Esophagus squamous epithelium (tissue), 5 donors: ENCODE measurements at places on chromosomes 5 and 9.

- DNase-seq, result no peak
Observed at GRCh38 chr5:154949781-154950180, 8.9 kb downstream of the MRPL22 start.

DNA sequence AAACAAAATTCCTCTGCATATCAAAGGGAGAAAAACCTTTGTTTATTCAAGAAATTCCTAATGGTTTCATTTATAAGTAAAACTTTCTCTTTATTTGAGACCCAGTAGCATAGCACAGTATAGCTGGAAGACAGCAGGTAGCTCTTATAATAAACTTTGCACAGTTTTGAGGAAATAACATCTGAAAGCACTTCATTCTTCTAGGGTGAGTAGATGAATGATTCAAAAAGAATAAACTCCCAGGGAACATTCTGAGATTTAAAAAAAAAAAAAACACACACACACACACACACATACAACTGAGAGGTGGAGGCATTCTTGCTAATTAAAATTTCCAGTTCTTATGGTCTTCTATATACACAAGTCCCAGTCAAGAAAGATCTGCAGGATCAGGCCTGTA is 197.3 kb downstream of the BNC2 start:
- DNase-seq, result no peak

DNA sequence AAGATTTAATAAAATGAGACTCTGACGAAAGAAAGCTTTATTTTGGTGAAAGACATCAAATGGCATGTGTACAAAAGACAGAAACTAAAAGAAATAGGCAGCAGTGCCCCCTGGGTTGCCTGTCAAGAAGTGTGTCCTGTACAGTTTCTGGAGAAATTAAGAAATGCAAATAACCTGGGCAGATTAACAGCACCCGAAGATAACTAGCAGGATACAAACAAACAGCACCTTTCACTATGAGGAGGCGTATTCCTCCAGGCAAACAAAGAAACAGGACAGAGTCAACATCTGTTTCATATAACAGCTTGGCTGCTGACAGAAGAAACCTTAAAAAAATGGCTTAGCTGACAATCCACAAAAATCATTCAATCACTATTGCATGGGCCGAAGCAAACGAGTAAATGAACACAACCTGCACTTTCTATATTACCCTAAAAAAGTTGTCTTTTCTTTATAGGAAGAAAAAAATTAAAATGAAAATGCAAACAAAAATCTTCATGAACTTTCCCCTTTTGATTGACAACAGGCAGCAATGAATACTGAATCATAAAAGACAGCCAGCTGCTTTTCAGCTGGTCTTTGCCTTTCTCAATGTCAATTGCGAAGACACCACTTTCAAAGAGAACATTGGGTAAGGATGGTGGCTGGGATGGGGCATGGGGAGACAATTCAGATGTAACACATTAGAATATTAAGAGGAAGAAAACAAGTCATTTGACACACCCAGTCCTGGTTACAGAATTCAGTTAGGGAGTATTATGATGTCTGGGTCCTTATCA is 162.1 kb downstream of the ARL15 start:
- DNase-seq, result no peak

GRCh38 chr9:89400403-89401116 is 82.3 kb downstream of the SECISBP2 start:
- no peak for DNase-seq

DNA sequence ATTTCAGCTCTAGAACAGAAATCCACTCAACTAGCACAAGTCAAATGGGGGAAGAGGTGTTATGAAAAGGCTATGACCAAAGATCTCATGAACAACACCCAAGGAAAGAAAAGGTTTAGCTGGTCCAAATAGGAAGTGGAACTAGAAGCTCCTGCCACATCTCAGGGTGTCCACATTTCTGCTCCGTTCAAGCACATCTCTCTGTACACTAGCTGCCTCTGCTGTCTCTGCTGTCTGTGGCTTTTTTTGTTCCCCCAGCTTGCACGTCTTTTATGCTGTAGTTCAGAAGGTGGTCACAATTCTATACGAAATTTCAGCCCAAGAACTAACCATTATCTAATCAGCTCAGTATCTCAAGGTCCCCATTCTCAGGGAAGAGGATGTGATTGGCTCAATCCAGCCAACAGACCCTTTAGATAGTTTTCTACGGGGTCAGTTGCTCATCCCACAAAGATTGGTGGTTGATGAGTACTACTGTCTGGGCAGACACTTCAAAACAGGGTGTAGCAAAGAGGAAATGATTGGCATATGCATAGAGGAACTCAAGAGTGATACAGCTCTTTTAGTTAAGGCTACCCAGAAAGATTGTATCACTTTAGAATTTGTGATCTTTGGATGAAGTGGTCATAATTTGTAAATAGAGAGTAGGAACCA is 44.0 kb downstream of the FANCC start:
- DNase-seq, result no peak

DNA sequence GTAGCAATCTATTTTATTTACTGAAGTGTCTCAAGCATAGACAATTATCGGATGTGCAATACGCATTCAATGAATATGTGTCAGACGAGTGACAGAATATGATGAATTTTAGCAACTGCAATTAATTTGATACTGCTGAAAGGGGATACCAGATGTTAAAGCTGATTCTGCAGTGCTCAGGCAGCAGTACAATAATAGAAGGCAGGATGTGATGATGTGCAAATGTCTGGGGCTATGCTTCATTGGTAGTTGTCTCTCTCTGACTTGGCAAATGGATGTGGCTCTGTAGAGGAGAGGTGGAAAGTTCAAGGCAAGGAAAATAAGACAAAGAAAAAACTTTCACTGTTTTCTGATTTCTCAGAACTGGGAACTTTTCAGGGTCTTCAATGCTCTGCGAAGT is 721.2 kb downstream of the CDH18 start:
- DNase-seq, result no peak

DNA sequence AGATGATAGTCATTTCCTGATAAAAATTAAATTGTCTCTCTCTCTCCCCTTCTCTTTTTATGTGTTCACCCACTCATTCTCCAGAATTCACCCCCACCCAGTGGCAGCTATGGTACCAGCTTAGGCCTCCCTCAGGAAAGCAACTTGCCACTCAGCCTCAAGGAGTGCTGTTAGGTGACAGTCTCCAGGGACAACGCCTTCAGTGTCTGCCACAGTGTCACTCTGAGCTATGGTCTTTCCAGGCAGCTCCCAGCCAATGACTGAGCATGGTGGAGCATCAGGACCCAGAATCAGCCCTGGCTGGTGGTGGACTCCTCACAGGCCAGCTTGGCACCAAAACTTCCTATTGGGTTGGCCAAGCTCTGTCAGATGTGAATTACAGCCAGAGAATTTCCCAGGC is 140.9 kb upstream of the PIK3R1 start:
- no peak for DNase-seq

DNA sequence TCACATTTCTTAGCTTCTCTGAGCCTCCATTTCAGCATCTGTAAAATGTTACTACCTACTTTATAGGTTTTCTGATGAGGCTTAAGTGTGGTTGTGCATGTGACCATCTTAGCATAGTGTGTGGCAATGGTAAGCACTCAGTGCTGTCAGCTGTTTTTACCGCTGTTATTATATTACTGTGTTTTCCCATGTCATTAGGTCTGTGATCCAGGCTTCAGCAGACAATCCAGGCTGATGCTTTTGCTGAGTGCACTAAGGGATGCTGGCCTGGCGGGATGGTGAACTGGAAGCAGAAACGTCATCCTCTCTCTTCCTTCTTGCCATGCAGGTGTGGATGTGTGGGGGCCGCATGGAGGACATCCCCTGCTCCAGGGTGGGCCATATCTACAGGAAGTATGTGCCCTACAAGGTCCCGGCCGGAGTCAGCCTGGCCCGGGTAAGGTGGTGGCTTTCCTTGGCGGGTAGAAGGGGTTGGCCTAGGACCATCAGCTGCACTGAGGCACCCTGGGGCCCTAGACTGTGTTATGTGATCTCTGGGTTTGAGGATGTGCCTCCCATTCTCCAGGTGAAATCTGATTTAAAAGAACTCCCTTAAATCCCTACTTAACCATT is 41.9 kb upstream of the SAP30L start:
- DNase-seq, result no peak

DNA sequence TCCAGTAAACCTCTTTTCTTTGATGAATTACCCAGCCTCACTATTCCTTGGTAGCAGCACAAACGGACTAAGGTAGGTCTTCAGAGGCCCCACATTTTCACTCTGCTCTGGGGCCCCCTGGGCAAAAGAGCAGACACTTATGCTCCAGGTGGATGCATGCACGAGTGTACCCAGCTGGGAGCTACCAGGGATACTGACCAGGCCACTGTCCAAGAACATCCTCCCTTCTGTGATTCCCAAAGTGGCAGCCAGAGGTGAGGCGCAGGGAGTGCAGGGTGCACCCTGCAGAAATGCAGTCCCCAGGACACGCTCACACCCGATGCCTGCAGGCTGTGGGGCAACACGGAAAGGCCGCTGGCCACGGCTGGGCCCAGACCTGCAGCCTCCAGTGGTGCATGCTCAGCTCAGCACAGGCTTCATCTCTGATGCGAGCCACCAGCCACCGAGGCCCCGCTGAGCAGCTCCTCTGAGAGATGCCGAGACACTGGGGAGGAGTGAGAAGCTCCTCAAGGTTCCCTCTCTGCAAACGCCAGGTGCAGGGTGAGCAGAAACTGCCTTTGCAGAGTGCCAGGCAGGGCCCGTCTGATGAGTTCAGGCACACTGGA is 48.1 kb upstream of the OLFM1 start:
- no peak for DNase-seq

DNA sequence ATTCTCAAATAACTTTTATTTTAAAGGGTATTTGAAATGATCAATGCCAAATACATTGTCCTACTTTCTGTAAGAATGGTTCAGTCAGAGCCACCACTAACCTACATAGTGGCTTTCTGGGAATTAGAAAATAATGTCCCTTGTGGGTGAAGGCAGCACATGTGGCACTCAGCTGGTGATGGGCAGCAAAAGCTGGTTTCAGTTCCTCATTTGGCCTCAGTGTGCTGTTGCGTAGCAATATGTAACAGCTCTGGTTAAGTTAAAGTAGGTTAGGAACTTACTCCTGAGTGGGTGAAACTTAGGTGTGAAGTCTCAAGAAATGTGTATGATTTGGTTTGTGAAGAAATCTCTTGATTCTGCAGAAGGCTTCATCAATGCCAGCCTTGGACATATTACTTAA is 99.6 kb upstream of the SPEF2 start:
- no peak for DNase-seq

- no peak for DNase-seq
Observed at GRCh38 chr5:42495914-42496313, 72.7 kb downstream of the GHR start.
